ENCODE measurements at places on chromosomes 5 and 9.

DNA sequence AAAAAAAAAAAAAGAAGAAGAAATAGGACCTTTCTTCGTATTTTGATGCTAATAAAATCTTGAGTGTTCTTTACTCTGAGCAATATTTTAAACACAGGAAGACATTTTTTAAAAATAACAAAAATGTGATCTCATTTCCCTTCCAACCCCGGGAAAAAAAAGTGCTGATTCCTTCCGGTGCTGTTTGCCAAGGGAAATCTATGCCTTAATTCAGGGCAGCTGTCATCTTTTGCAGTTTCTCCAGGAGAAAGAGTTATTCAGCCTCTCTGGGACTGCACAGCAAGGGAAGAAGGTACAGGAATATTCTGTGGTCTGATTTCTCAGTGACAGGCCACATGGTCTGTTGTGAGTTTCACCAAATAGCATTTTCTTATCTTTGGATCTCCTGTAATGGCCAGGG is 291.9 kb upstream of the IRX1 start:
- DNase-seq = no peak

- peak; percentile 46 for DNase-seq
These were observed 37.8 kb downstream of the GLRX start for GRCh38 chr5:95784514-95785302.

DNA sequence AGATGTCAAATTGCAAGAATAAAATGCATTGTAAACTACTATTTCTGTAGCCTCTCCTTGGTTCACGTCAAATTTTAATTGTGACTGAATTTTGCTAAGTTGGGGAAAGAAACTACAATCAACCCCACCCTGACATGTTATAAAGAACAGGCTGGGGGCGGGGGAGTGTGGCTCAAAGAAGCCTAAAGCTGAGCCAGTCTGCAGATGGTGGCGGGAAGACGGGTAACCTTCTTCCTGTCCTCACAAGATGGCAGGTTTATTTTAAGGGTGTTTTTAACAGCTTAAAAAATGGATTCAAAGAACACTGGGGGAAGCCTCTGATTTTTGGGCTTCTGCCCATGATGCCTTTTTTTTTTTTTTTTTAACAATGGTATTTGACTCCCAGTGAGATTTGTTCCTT is 68.5 kb upstream of the MELK start:
- no peak for DNase-seq

GRCh38 chr9:100498592-100498991 is 25.6 kb downstream of the TMEFF1 start:
- peak; percentile 61 for DNase-seq

- no peak for DNase-seq
These were observed 365.9 kb downstream of the DMAC1 start for GRCh38 chr9:7433508-7434292.

GRCh38 chr9:4334410-4334813 is 34.5 kb upstream of the GLIS3 start:
- peak; percentile 8 for DNase-seq

DNA sequence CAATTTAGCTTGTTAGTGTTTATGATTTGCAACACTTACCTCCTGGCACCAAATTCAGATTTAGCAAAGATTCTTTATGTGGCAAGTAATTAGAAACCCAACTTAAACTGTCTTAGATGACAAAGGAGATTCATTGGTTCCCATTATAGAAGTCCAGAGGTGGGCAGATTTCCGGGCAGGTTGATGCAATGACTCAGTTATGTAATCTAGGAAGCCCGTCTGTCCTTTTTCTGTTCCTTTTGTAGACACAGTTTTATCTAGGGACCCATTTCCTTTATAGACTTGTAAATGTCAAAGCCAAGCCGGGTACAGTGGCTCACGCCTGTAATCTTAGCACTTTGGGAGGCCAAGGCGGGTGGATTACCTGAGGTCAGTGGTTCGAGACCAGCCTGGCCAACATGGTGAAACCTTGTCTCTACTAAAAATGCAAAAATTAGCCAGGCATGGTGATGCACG is 20.3 kb upstream of the ANKRD33B start:
- DNase-seq = no peak

DNA sequence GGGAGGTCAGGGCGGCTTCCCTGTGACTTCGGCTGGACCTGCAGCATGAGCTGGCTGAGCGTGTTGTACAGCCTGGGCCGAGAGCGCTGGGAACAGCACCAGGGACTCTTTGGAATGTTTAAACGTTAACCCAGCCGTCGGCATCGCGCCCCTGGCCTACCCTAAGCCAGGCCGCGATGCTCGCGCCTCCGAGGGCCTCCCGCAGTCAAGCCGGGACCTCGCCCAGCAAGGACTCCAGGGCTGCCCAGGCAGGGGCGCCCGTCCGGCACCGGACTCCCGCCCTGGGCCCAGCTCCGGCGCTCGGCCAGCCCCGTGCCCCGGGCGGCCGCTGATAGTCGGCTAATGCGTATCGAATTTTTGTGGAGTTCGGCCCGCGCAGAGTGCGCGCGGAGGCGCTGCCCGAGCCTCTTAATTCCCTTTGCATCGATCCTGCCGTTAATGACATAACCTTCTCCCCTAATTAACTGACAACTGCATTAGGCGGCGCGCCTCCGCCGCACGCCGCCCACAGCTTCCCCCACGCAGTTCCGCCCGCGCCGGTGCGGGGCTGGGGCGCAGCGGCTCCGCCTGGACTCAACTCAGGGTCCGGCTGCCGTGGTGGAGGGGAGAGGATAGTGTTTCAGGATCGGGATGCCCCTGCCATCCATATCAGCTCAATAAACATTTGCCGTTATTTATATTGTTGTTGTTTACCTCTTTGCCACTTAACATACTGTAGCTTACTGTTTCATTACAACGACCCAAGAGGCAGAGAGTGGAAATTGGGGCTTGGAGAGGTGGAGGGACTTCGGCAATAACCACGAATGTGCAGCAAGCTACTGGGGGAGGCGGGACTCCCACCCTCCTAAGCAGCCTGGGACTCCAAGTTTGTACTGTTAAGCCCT is 28.8 kb upstream of the CDC23 start:
- no peak for DNase-seq

DNA sequence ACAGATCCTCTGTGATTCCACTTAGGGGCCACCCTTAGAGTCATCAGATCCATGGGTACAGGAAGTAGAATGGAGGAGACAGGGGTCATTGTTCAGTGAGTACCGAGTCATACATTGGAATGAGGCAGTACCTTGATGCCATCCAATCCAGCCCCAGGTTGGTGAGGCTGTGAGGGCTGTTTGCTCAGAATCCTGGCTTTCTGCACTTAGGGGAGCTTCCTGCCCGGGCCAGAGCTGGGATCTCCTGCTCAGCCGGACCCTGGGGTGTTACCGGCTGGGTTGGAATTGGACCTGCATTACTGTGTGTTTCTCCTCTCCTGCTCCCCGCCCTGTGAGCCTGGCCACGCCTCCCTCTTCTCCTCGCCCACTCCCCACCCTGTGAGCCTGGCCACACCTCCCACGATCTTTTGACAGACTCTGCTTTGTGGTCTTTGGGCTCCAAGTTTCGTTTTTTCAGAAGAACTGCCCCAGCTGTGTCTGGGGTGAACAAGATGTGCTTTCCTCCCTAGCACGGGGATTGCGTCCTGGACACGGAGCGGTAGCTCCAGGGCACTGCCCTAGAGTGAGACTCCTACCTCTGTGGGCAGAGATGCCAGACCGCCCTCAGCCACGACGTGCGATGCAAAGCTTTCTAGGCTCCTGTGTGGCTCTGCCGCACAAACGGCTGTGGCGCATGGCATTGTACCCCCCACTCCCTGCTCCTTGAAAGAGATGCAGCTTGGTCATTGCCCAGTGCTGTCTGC is 15.4 kb downstream of the TRAF2 start:
- DNase-seq = peak; percentile 45

DNA sequence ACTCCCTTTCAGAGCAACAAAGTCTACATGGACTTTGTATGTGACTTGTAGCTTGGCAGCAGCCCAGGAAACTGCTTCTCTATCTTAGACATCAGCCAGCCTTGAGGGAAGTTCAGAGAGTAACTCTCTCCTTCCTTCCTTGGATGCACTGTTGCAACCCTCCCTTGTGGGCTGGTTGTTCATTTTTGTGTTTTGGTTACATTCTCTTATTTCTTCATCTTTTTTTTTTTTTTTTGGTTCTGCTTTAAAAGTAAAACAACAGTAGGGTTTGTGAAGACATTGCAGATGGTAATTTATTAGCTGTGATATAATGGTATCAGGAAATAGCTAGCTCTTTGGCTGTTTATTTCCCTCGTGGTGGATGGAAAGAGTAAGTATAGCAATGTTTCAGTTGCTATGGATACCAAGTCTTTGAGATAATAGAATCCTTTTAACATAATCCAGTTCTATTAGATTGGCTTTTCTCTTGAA is 97.9 kb upstream of the MAMDC2 start:
- peak; percentile 85 for DNase-seq

DNA sequence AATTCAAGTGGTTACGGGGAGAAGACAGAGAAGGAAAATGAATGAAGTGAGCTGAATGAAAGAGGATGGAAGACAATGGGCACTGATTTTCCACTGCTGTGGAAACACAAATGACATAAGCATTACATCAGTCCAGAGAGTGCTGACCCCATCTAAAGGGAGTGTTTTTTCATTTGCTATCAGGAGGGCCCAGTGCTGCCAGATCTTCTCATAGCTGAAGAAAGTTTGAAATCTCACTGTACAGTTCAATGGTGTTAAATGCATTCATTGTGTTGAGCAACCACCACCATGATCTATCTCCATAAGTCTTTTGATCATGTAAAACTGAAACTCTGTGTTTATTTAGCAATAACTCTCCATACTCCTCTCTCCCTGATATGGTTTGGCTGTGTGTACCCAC is 41.5 kb upstream of the STARD4 start:
- DNase-seq = no peak

DNA sequence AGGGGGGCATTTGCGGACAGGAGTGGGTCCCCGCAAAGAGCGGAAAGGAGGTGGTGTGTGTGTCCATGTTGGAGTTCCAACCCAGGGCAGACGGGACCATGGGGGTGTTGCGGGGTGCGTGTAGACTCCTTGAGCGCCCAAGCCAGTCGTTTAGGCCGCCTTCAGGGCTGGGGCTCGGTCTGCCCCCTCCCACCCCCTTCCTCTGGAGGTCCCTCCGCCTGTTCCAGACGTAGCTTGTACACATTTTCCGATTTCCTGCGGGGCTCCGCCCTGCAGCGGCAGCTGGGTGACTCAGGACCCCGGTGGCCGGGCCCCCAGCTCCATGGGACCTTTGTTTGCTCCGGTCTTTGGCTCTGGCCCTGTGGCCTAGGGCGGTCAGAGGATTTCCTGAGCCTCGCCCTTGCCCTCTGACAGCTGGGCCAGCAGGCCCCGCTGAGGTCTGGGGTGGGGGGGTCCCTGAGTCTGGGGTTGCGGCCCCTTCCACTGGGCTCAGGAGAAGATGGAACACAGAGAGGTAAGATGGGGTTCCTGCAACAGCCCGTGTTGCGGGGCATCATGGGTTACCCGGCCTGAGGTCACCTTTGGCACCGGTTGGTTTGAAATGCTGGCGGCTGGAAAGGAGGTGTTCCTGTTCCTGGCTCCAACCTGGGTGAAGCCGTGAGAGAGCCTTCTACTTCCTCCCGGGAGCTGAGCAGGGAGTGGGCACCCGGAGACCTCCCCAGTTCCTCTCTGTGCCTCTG is 1.5 kb downstream of the PKN3 start:
- DNase-seq = no peak

- DNase-seq = peak; percentile 83
These were observed 102.6 kb downstream of the XRCC4 start for GRCh38 chr5:83179966-83180365.

DNA sequence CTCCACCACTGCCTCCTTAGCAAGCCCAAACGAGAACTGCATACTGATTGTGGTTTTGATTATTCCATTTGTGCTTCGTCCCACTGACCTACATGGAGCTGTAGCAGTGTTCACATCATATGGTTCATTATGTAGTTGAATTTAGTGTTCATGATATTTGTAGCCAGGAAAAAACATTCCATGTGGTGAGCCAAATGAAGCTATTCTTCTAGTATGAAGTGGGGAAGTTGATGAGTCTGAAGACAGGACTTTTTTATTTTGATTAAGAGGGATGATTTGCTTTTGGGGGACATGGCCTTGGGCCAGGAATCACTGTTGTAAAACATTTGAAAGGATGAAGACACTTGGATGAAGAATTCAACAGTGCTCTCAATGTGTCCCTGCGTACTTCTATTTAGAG is 192.9 kb upstream of the SLC27A6 start:
- no peak for DNase-seq

- no peak for DNase-seq
These were observed 212.8 kb upstream of the ADAMTSL1 start for GRCh38 chr9:18261181-18261580.

- DNase-seq = no peak
These were observed 6.7 kb upstream of the RASEF start for GRCh38 chr9:83069651-83070050.

- no peak for DNase-seq
These were observed 52.2 kb downstream of the PCDH1 start for GRCh38 chr5:141825791-141826560.

DNA sequence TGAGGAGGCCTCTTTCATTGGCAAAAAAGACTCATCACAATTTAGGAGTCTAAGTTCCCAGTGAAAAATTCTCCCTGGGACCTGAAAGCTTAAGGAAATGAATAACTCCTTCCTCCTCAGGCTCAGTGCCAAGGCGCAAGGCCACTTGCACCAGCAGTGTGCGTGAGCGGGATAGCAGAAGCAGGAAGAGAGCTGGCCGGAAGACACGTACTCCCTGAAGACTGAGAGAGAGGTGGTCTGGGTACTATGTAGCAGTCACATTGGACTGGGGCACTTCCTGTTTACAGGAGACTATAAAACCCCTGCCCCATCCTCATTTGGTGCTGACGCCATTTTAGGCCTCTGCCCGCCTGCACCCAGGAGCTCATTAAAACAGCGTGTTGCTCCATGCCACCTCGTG is 66.3 kb upstream of the IL33 start:
- DNase-seq = no peak

DNA sequence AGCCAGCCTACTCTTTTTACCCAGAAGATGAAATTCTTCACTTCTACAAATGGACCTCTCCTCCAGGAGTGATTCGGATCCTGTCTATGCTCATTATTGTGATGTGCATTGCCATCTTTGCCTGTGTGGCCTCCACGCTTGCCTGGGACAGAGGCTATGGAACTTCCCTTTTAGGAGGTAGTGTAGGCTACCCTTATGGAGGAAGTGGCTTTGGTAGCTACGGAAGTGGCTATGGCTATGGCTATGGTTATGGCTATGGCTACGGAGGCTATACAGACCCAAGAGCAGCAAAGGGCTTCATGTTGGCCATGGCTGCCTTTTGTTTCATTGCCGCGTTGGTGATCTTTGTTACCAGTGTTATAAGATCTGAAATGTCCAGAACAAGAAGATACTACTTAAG is 16.6 kb downstream of the OCLN start:
- no peak for DNase-seq

DNA sequence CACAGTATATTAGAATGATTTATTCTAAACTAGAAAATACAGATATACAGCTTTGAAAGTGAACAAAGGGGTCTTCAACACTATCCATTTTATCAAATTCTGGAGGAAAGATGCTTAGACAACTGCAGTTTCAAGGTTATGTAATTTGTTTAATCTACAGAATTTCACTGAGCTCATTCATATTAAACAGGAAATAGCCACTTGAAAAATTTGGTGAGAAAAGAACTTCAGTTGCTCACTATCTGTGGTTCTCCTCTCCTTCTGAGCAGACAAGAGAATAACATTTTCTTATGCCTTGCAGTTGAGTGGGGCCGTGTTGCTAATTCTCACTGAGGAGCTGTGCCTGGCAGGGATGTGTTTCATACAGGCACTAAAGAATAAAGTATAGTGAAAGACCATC is 1428.2 kb downstream of the CDH12 start:
- DNase-seq = no peak
